Activated T-cell treated with anti-CD3 and anti-CD28 coated beads for 1 hour (primary cell): ENCODE measurements at places on chromosomes 11 and 22.

DNA sequence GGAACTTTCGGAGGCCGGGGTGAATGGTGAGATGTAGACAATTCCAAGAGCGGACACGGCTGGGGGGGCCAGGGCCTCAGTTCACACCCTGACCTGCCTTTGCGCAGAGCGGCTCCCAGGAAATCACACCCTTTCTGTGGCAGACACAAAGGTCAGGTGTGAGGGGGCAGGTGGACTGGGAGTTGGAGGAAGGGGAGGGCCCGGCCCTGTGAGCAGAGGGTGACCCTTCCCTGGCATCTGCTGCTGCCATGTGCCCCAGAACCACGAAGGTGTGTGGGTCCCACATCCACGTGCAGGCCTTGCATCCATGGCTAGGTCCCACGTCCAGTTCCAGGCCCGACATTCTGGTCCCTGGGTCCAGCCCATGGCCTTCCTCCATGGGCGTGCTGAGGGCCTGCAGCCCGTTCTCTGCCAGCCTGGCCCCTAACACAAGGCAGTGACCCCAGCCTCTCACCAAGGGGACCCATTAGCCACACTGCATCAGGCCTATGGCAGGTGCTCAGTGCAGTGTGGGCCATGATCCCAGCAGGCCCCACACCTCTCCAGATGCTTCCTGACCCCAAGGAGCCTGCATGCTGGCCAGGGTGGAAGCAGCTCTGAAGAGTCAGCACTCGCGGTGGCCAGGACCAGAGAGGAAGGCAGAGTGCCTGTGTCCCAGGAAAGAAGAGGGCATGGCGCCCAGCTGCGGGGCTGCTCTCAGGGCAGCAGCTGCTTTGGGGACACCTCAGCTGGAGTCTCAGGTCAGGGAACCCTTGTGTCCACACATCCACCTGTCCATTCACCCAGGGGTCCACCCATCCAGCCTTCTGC is 18.9 kb upstream of the PIM3 start:
- no peak for DNase-seq

DNA sequence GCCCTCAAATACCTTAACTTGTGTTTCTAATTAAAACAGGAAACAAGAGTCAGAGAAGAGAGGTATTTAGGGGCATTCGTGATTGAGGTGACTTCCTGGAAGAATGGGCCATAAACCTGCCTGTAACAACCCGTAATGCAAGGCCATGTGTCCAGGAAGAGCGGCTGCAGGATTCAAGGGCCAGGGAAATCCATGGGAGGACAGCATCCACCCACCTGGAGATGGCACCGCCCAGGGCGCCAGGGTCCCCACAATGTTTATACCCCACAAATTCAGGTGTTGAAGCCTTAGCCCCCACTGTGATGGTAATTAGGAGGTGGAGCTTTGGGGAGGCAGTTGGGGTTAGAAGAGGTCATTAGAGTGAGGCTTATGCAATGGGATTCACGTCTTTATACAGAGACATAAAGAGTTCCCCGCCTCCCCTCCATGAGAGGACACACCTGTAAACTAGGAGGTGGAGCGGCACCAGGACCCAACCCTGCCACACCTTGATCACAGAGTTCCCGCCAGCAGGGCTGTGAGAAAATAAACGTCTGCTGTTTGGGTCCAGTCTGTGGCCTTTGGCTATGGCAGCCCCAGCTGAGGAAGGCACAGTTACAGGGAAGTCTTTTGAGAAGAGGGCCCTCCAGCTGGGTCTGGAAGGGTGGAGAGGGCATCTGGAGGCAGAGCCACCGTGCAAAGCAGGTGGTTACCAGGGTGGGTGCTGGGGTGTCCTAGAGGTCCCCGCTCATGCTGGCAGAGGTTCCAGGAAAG is 1394.3 kb downstream of the TBC1D22A start:
- no peak for DNase-seq

GRCh38 chr11:70695086-70695960 is 297.0 kb downstream of the CTTN start:
- no peak for DNase-seq

GRCh38 chr11:14258221-14258935 is 100.6 kb downstream of the RRAS2 start:
- no peak for DNase-seq
